ENCODE measurements at places on chromosomes 7 and 10.

DNA sequence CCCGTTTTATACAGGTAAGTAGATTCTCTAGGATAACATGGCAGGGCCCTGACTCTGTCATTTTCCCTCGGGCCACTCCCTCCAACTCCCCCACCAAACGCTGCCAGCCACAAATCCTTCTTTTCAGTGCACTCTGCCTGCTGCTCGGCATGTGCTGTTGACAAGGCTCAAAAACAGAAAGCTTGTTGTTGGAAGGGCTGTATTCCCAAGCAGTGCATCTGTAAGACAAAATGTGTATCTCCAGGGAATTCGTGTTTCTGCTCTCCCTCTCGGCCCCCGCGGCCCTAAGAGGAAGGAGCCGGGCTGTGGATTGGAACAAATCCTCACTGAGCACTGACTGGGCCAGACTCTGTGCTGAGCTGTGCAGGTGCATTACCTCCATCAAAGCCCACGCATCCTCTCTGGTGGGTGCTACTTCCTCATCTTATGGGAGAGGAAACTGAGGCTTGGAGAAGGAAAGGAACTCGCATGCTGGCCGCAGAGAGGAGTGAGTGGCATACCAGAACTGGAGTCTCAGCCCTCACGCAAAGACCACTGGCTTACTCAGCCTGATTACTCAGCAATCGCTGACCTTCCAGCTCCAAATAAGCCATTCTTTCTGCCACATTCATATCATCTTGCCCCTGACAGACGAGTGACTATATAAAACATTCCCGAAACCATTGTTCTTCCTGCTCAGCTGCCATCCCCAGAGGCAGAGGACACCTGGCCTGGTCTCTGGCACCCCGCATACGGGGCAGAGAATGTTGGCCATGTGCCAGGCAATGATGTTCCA, 33.5 kb upstream of the ENO4 start:
- no peak for DNase-seq

DNA sequence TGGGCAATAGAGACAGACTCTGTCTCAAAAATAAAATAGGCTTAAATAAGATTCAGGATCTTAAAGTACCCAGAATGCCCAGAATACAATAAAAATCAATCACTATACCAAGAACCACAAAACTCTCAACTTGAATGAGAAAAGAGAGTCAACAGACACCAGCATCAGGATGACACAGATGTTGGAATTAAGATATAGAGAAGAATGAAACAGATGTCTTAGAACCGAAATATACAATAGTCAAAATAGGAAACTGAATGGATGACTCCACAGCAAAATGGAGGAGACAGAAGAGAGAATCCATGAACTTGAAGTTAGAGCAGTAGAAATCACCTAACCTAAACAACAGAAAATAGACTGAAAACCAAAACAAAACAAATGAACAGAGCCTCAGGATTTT, 29.6 kb downstream of the POR start:
- DNase-seq, result no peak

- no peak for DNase-seq
These were observed 597.9 kb upstream of the DPP6 start for GRCh38 chr7:153454306-153454705.

- DNase-seq, result no peak
These were observed 5.4 kb downstream of the PRKCQ start for GRCh38 chr10:6574664-6575176.

DNA sequence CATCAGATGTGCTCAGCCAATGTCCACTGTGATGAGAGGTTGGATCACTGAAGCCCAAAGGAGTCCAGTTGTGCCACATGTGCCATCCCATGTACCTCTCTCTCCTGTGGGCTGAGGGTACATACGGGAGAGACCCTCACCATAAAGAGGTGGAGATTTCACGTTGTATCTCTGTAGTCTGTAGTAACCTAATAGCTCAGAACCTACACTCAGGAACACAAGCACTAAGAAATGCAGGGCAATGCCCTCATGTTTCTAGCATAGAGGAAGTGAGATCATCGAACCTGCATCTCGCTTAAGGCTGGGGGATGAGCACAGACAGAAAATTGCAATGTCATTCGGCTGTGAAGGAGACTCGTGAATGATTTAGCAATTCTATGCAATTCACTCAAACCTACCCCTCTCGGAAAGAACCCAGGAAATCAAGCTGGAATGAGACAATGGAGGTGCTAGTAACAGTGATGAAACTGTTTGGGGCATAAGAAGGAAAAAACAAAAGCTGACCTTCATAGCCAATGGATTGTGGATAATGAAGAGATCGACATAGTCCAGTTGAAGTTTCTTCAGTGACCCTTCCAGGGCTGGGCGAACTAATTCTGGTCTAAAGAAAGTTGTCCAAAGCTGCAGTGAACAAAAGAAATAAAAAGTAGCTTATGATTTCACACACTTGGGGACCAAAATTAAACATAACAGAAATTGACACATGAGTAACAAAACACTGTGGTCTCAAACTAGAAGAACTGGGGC, 80.3 kb upstream of the UCN3 start:
- DNase-seq, result no peak

- DNase-seq, result no peak
These were observed 70.4 kb downstream of the CUBN start for GRCh38 chr10:17059197-17059688.
